ENCODE measurements at places on chromosomes 5 and 9.

DNA sequence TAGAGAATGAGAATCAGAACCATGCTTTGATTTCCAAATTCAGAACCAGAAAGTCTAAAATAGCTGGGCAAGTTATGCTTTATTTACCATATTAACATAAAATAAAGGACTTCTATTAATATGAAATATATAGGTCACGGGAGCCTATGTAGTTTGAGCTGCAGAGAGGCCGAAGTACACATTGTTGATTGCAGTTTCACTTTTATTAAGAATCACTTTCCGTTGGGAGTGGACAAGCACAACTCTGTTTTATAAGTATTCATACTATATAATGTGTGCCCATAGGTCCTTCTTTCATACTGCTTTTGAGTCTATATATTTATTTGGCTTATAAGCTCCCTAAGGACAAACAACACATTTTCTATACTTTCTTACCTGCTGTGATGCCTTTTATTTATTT is 58.7 kb upstream of the DMRT3 start:
- DNase-seq = no peak

GRCh38 chr9:4594994-4595393 is 67.1 kb upstream of the PLPP6 start:
- DNase-seq = no peak

GRCh38 chr9:2743937-2744529 is 26.7 kb downstream of the KCNV2 start:
- no peak for DNase-seq

DNA sequence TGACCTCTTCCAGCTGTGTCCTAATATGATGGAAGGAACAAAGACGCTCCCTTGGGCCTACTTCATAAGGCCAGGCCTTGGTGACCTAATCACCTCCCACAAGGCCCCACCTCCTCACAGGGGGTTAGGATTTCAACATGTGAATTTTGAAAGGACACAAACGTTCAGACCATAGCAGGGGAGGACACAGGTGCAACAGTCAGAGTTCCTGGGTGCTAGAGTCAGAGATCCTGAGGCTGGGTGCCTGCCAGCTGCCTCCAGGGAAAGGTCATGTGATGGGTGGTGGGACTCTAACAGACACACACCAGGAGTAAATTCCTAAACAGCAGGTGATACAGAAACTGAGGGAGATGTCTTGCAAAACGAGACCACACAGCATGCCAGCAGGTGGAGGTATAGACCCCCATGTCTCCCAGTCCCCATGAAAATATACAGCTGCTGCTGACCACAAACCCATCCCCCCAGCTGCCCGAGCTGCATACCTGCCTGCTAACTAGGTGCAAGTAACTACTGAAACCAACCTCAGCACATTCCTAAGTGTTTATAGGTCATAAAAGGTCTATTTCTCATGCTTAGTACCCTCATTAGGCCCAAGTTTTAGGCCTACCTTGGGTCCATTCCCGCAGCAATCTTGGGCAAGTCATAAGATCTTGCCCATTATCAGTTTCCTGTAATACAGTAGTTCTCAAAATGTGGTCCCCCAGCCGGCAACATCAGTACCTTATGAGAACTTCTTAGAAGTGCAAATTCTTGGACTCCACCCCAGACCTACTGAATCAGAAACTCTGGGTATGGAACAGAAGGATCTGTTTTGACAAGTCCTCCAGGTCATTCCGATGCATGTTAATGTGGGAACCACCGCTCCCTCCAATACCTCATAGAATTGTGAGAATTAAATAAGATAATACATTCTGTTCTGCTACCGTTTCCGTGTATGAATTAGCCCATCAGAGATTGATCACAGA is 245.3 kb downstream of the ENC1 start:
- DNase-seq = peak; percentile 60

- DNase-seq = no peak
These were observed 598.3 kb downstream of the EFNA5 start for GRCh38 chr5:107072440-107072839.

DNA sequence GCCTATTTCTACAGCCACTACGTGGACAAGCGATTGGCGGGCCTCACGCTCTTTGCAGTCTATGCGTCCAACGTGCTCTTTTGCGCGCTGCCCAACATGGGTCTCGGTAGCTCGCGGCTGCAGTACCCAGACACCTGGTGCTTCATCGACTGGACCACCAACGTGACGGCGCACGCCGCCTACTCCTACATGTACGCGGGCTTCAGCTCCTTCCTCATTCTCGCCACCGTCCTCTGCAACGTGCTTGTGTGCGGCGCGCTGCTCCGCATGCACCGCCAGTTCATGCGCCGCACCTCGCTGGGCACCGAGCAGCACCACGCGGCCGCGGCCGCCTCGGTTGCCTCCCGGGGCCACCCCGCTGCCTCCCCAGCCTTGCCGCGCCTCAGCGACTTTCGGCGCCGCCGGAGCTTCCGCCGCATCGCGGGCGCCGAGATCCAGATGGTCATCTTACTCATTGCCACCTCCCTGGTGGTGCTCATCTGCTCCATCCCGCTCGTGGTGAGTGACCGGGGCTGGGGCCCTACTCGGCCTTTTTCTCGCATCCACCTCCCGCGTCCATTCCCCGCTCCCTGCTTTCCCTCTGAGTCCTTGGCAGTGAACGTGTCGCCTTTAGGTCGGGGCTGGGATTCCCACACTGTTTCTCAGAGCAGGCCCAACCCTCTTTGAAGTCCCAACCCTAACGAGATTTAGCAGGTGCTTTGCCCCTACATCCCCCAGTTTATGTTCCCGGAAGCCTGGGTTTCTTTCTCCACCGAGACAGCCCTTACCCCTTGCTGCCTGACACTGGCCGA is 1.8 kb downstream of the PTGER4 start:
- no peak for DNase-seq

- no peak for DNase-seq
These were observed 326.8 kb downstream of the BNC2 start for GRCh38 chr9:16543686-16544085.

- DNase-seq = no peak
These were observed 27.2 kb upstream of the CCNJL start for GRCh38 chr5:160339406-160340130.

DNA sequence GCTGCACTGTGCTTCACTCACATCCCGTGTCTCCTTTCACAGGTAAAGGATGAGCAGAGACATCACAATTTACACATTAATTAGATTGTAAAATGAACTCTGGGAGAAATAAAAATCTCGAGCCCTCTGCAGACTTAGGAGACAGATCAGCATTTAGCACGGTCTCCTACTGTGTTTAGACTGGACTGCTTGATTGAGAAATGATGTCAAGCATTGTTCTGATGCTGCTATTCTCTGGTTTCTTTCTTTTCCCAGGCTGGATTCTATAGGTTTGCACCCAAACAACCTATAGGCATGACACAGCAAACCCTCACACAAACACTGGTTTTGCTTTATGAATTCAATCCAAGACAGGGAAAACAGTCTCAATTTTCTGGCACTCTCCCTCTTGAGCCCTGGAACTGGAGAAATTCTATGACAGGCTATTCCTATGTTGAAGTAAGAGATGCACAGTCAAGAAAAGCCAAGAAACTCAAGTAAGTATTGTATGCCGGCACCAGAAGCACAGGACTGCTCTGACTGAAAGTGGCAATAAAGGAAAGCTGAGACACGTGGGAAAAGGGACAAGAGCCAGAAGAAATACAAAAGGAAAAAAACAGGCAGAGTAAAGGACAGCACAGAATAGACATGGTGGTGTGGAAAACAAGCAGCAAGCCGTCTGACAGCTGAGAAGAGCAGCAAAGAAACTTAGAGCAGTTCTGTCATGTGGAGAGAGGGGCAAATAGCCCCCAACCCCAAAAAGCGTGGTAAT is 24.8 kb upstream of the ERAP2 start:
- no peak for DNase-seq

DNA sequence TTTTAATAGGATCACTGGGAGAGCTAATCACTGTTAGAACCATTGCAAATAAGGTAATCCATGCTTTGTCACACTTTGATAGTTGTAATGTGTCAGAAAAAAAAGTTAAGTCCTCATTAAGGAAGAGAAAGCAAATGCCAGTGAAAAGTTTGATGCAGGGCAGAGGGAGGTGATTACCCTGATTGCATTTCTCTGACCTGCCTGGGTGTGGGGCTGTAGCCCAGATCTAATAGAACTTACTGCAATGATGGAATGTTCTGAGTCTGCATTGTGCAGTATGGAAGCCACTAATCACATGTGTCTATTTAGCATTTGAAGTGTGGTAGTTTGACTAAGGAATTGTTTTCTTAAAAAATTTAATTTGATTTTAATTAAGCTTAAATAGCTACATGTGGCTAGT is 202.7 kb downstream of the ATP10B start:
- peak; percentile 5 for DNase-seq

- no peak for DNase-seq
These were observed 27.0 kb upstream of the SLC22A5 start for GRCh38 chr5:132342291-132343180.

GRCh38 chr9:211557-211956 is 3.1 kb upstream of the DOCK8 start:
- DNase-seq = no peak

Measured in HepG2 (cell line).